ENCODE measurements at places on chromosomes 7 and 10.

DNA sequence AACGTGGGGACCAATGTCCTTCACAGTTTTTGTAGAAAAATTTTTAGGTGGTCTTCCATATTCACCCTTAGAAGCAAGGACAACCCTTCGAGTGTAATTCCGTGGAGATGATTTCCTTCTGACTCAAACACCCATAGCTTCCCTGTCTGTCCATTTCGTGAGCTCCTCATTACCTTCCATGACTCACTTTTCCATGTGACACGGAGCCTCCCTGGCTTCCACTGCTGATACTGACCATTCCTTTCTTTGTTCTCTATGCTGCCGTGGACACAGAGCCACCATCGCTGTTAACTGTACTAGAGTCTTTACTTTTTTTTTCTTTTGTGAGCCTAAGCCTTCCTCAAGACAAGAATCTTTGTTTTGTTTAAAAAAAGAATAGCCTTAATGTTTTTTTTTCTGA lies 12.5 kb upstream of the ARMS2 start:
- DNase-seq = no peak

DNA sequence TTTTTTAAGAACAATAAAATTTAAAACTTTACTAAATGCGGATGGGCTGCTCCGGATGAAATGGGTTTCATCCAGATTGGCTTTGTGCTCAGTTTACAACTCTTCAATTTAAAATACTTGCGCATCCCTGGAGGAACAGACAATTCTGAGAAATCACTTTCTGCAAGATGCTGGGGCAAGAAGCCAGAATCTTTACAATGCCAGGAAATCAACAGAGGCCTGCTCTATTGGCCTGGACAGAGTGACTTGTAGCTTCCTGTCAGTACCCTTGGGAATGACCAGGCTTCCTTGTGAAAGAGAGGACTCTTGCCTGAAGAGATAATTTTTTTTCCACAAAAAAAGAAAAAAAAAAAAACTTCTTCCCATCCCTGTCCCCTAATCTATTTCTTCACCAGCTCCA lies 3.9 kb upstream of the FAM13C start:
- DNase-seq = no peak

- no peak for DNase-seq
These were observed 55.6 kb downstream of the PARP12 start for GRCh38 chr7:140007051-140007690.

DNA sequence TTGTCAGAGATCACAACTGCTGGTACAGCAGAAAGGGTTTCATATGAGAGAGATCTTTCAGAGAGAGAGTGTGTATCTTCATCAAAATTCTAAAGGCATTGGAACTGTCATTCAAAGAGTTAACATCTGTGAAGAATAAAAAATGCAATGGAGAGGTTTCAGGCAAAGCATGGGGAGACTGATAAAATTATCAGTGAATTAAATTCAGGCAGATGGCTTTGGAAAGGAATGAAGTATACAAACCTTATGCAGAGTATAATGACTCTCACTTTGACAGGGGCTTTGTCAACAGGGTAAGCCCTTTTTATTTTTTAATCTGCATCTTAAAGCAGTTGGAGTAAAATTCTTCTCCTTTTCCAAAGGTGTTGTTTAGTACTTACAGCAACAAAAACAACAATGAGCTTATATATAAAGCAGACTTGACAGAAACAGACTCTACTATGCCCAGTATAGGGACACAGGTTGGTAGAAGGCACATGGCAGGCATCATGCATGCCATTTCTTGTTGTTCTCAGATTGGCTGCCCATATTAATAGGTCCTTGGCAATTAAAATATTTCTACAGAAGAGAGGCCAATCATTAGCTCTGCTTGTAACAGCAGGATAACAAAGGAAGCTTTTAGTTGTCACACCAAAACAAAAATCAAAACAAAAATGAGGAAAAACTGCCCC lies 54.9 kb upstream of the NXPH1 start:
- DNase-seq = no peak

GRCh38 chr7:4807598-4808016 lies 32.2 kb downstream of the AP5Z1 start:
- DNase-seq = no peak

- no peak for DNase-seq
These were observed 84.8 kb upstream of the PHF14 start for GRCh38 chr7:10888861-10889260.

DNA sequence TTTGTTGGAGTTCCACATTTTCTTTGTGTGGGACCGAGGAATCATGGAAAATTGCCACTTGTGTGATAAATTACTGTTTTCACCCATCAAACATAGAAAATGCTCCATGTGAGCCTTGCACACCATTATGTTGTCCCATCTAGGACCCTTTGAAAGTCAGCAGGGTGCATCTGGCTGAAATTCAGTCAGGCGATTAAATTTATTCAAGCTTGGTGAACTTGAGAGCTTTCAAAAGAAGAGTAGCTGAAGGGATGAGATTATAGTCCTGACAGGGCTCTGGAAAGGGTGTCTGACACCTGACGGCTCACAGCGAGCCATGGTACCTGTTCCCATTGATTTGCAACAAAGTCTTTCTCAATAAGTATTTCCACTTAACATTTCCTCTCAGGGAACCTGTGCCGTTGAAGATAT lies 399.7 kb upstream of the ETV1 start:
- no peak for DNase-seq

DNA sequence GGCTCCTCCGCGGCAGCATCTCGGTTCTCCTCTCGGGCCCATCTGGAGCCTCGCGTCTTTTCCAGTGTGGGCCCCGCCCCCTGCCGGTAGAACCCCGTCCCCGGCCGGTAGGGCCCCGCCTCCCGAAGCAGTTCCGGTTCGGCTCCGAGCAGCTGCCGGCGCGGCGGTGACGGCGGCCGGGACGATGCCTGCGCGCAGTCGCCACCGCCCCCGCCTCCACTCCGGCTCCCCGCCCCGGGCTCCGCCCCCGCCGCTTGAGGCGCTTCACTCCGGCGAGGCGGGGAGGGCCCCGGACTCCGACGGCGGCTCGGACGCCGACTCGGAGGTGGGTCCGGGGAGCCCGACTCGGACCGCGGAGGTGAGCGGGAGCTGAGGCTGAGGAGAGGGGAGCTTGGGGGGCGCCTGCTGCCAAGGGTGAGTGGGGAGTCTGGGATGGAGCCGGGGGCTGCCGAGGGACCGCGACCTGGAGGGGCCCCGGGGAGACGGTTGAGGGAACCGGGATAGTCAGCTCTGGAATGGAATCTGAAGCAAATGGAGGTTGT lies at the start of gene SAMD8:
Gene SAMD8, plus strand, starts transcription at position 292 of the 542 bp plus-strand sequence. CDS start 38,873 bp downstream, outside the sequence.
- peak; percentile 96 for DNase-seq

- DNase-seq = no peak
These were observed 177.2 kb upstream of the INHBA start for GRCh38 chr7:41880107-41880506.

DNA sequence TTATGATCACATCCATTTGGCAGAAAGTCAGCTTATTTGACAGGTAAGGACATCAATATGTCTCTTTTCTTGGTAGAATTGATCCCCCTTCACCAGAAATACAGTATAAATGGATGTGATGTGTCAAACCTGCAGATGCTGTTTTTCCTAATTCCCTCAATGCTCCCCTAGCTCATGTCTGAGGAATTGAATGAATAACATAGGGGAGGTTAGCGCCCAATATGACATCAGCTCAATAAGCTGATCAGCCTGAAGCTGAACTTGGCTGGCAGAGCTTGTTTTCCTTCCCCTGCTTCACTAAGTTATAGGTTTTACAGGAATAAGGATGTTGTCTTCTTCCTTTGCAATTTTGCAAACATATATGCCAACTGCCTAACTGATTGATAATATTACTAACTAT lies 132.5 kb downstream of the REEP3 start:
- no peak for DNase-seq

DNA sequence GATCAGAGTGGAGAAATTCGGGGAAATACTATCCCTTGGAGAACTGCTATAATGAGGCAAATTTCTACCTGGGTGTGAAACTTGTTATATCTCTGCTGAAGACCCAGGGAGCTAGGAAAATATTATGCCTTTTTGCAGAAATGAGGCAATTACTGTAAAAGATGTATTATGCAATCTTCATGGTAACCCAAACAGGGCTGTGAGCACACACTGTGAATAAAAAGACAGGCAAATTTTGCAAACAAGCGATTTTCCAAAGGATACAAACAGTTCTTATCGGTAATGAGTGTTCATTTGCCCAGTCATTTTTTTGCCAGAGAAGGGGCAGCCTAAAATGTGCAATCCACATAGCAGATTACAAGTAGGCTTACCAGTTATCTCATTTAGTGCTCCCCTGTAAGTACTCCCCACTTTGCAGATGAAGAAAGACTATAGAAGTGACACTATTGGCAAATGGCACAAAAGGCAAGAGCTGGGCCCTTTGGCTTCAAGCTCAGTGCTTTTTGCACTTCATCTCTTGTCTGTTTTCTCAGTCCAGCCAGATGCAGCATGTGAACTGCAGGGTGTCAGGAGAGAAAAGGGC lies 205.8 kb downstream of the HECW1 start:
- DNase-seq = no peak

- DNase-seq = no peak
These were observed 73.2 kb downstream of the PPP1R9A start for GRCh38 chr7:94980418-94981142.

- no peak for DNase-seq
These were observed 20.7 kb downstream of the IFIT3 start for GRCh38 chr10:89348481-89348880.

DNA sequence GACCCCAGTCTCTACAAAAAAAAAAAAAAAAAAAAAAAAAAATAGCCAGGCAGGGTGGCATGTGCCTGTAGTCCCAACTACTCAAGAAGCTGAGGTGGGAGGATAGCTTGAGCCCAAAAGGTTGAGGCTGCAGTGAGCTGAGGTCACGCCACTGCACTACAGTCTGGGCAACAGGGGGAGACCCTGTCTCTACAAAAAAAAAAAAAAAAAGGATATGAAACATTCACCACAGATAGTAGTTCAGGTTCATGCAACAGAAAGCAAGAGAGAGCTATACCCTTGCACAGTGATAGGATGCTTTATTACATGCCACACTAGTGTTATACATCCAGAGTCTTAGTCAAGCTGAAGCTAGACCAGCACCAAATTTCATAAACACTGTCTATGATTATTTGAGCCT lies 148.4 kb upstream of the KAT6B start:
- DNase-seq = no peak

DNA sequence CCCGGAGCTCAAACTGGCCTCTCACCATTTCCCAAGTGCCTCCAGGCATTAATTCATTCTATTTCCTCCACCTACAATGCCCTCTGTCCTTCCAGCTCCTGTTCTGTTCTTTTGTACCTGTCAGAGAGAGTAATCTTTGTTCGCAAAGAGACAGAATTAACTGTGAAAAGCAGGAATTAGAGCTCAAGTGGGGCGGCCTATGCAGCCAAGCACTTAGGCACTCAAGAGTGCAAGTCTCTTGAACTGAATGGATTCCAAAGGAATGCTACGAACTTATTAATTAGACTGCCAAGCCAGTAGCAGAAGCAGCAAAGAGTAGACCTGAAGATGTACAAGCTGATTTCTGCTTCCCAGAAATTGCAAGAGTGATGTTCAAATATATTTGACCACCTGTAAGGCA lies 338.3 kb upstream of the AUTS2 start:
- no peak for DNase-seq

GRCh38 chr10:72783410-72783833 lies 91.5 kb downstream of the MCU start:
- no peak for DNase-seq

- peak; percentile 46 for DNase-seq
These were observed 4.3 kb downstream of the EN2 start for GRCh38 chr7:155462163-155462735.

GRCh38 chr10:63434866-63435854 lies 30.6 kb downstream of the JMJD1C start:
- no peak for DNase-seq
